Occipital lobe (tissue), 3 donors: ENCODE measurements at places on chromosomes 13 and 19. TPM values are rescaled to one million over a fixed set of nuclear protein-coding genes. Genes with fewer than 3 reads are reported as not detected.

- no peak for DNase-seq
Observed at GRCh38 chr19:33334271-33334670, 31.9 kb upstream of the CEBPA start.

DNA sequence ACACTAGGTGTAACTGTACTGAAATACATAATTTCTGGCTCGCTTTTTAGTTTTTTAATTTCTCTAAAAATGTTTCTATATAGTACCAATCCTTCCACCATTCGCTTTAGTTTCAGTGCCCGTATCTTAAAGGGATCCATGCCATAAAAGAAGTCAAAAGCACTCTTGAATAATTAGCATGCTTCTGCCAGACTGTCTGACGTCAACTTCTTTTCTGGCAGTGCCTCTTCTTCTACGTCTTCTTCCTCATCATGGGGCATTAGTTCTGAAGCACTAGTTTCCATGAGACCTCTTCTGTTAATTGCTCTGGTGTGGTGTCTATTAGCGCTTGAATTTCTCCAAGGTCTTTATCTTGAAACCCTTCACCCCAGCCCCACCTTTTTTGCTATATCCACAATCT lies 93.8 kb upstream of the DOCK9 start:
- no peak for DNase-seq

GRCh38 chr13:111110054-111110453 lies 5.1 kb upstream of the ARHGEF7 start:
- no peak for DNase-seq

DNA sequence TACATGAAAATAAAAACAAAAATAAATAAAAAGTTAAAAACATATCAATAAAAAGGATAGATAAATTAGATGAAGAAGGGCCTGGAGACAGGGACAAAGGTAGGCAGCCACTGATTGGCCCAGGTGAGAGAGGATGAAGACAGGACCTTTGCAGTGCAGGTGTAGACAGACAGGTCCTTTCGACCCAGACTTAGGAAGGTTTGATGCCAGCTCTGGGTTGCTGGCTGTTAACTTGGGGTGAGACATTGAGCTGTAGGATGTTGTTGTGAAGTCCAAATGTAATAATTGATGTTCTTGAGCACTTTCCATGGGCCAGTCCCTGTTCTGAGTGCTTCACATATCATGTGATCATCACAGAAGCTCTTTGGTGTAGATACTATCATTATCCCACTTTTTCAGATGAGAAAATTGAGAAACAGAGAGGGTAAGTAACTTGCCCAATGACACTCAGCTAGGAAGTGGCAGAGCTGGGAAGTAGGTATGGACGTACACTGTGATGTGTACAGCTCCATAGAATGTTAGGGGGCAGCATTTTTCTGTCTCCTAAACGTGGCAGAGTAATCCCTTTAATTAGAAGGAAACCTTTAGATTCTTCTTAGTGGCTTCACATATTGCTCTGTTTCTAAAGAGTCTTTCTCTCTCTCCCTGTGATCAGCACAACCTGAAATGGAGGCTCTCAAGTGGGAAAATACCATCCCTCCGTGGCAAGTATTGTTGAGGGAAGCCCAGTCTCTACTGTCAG lies 76.0 kb upstream of the STK24 start:
- DNase-seq, result no peak

DNA sequence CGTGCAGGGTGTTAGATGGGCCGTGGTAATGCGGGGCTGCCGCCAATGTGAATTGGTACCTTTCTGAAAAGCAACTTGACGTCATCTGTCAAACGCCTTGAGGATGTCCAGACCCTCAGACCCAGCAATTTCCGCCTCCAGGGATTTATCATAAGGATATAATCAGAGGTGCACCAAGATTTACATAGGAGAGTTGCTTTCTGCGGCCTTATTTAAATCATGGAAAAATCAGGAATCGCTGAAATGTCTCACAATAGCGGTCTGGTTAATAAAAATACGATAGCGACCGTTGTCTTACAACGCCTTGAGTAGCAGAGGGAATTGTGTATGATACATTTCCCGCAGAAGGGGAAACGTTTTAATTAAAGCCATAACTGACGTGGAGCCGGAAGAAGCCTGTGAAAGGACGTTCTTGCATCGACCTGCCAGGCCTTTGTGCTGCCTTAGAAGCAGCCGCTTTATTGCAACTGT lies 32.3 kb upstream of the NDUFS7 start:
- no peak for DNase-seq

DNA sequence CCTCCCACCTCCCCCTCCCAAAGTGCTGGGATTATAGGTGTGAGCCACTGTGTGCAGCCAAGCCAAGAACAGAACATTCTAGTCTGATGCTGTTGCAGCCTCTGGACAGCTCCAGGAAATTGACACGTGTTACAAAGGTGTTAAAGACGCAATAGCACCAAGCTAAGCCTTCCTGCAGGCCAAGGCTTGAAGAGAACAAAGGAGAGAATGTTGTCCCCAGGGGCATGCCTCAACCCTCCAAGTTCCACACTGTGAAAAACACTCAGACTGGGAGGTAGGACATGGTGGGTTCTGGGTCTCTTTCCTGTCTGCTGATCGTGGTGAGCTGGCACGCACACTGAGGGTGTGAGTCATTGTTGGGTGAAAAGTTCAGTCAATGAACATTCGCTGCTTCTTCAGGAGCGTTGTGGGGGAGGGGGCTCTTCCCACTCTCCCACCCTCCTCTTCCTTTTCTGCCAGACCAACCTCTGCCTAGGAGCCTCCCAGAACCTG lies 5.3 kb upstream of the PTPRS start:
- DNase-seq, result no peak

- DNase-seq, result no peak
Observed at GRCh38 chr13:113724016-113724758, 34.8 kb upstream of the TMEM255B start.

DNA sequence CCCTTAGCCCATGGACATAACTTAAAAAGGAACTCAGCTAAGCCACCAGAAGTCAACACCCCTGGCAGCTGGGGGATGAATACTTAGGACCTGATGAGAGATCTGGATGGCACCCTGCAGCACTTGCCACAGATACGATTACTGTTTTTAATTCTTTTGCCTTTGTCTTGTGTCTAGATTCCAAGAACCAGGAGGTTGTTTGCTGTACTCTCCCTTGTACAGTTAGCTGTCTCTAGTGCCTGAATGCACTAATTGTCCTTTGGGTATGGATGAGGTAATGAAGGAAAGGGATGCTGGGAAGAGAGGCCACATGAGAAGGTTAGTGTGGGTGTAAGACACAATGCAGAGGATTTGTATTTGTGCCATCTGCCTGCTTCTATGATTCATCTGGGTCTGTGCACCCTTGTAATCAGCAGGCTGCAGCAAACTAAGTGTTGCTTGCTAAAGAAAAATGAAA lies 385.8 kb downstream of the KCNRG start:
- DNase-seq, result peak; percentile 65

DNA sequence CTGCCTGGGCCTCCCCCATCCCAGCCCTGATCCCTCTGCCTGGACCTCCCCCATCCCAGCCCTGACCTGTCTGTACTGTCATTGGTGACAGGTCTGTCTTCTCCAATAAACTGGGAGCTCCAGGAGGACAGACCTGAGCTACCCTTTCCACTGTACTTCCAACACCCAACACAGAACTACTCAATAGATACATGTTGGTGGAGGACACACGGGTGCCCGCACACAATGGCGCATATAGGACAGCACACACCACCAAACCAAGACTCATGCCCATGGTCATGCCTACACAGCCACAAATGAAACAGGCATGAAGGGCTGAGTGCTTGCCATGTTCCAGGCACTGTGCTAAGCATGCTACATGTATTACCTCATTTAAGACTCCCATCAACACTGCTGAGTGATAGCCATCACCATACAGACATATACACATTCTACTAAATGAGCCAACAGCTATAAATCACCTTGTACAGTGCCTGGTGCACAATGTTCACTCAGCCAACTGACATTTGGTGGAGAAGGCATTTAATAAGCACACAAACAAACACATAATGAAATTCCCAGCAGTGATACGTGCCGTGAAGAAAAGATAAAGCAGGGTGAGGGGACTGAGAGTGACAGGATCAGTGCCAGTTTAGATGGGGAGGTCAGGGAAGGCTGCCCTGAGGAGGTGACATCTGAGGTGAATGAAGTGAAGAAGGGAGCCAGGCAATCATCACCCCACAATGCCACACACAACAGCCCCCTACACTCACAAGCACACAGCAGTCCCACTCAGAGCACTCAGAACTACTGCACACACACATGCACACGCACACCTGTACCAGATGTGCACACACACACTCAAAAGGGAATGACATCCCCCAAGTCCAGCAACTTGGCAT lies 857 bp downstream of the POU2F2 start:
- DNase-seq, result no peak

DNA sequence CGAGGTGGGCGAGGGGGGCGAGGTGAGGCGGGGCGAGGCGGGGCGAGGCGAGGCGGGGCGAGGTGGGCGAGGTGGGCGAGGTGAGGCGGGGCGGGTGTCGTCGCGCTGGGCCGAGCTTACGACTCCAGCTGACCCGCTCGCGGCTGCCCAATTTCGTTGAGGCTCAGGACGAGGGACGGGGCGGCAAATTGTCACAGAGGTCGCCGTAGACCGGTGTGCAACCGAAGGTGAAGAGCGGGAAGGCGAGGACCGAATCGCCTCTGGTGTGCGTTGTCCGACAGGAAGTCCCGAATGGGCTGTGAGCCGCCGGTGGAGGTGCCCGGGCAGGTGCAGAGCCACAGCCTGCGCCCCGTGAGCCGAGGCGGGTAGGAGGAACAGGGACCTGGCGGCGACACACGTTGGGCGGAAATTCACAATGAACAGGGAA lies at the start of gene LACC1:
Gene LACC1 (plus strand): TSS at position 150 of the 427 bp plus-strand sequence. CDS start 1,082 bp downstream, outside the sequence.
- DNase-seq, result no peak

DNA sequence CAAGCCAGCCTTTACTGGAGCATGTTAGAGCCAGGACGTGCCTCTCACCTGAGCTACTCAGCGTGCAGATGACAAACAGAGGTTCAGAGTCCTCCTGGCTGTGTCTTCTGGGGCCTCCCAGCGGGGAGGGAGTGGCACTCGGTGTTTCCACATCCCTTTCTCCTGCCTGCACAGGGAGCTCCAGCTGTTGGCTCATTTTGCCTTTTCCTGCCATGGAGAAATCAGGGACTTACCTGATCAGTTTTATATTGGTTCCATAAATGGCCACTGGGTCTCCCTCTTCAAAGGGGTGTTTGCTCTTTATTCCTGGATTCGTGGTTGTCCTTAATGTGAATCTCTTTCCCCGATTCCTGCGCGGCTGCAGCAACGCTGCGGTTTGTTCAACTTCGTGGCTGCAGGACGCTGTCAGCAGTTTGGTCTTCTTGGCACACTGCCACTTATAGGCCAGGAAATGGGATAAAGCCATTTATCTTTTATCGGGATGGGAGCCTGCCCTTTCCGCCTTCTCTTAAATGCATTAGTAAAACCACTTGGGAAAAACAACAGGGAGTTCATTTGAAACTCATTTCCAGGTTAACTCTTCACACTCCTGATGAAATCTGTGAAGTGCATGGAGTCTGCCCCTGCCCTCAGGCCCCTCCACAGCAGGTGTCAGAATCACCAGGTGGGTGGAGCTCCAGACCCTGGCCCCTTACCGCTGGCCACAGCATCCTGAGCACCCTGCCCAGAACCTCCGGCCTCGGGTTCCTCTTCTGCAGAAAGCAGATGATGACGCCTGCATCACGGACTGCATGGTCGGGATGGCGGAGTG lies 39.8 kb upstream of the MCF2L start:
- no peak for DNase-seq

DNA sequence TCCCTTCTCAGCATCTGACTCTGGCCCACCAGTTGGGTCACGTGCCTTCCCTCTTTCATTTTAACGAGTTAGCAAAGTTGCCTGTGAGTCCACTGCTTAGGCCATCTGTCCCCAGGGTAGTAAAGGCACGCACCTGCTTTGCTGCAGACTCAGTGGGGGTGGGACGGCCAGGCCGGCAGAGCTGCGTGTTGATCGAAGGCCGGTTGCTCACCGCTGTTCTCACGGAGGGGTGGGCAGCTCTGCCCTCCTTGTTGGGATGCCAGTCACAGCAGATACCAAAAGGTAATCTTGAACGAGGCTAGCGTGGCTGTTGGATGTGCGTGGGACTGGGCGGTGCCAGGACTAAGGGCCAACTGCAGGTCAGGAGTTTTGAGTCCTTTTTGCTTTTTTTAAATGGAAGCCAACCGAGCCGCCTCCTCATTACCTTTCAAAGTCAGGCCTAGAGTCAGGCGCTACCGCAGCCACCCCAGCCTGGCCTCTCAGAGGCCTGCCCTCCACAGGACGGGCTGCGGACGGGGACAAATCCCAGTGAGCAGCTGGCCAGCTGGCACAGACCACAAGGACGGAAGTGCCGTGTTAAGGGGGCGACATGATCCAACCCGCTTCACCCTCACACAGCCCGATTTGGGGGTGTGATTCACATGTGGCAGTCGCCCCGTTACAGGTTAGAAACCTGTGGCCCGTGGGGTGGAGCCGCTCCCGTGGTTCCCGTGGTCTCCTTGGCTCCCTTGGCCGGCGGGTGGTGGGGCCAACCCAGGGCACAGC lies 20.6 kb downstream of the ADPRHL1 start:
- DNase-seq, result no peak

GRCh38 chr13:99731747-99732146 lies 230.5 kb downstream of the TM9SF2 start:
- no peak for DNase-seq

DNA sequence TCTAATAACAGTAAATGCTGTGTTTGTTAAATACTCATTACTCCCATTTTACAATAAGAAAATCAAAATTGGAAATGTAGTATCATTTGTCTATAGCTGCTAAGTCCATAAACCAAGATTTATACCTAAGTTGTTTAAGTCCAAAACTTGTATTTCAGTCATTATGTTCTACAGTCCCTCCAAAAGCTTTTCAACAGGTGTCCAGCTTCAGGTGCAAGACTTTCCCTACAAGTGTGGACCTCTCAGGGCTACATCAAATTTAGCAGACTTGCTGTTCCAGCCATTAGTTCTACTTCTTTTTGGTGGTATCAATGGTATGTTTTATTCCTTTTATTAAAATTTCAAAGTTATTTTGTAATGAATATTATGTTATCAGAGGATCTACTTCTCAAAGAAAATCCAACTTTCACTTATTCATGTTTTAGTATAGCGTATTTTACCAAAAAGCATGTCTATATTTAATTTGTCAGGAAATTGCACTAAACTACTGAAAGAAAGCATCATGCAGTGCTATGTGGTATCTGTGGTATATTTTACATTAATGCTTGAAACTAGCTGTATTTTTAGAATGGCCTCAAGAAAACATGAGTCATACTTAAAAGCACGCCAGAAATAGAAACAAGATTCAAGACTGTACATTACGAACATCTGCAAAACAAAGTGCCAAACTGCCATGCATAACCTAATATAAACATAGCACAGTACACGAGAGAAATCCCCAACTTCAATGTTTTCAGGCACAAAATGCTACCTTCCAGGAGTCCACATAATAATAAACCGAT lies 44.5 kb downstream of the VWA8 start:
- DNase-seq, result no peak

GRCh38 chr19:7620442-7621412 lies 8.6 kb downstream of the XAB2 start:
- no peak for DNase-seq

LHB gene
- not detected for total RNA-seq

SERP2 gene
- 30.7 TPM for total RNA-seq

MFSD12 gene
- total RNA-seq, result 32.9 TPM

LRG1 gene
- total RNA-seq, result not detected

CYP4F2 gene
- total RNA-seq, result not detected

LRRC63 gene
- total RNA-seq, result 2.0 TPM

LSM4 gene
- total RNA-seq, result 72.2 TPM

HIPK4 gene
- 0.16 TPM for total RNA-seq

TDRD3 gene
- 65.0 TPM for total RNA-seq

NKPD1 gene
- total RNA-seq, result 0.47 TPM

IZUMO1 gene
- 0.16 TPM for total RNA-seq

VN1R2 gene
- 0.31 TPM for total RNA-seq

RAB3A gene
- 50.4 TPM for total RNA-seq

IFNL1 gene
- total RNA-seq, result not detected
